ENCODE measurements at places on chromosomes 5 and 9. TPM values are rescaled to one million over a fixed set of nuclear protein-coding genes. Genes with fewer than 3 reads are reported as not detected.

GRCh38 chr5:153746440-153746839 is 256.0 kb downstream of the GRIA1 start:
- no peak overlapping the region for H3K27ac ChIP-seq
- no peaks in the 10 kb centered on the region for H3K36me3 ChIP-seq
- no peaks in the 10 kb centered on the region for H3K4me1 ChIP-seq

- H3K4me3 ChIP-seq, result no peak overlapping the region
- DNase-seq, result no peak
- no peak overlapping the region for H3K27ac ChIP-seq
- peaks cover 24% of the 10 kb centered on the region for H3K36me3 ChIP-seq
- H3K27me3 ChIP-seq, result no peaks in the 10 kb centered on the region
These were observed 19.1 kb downstream of the CAMSAP1 start for GRCh38 chr9:135888126-135888765.

DNA sequence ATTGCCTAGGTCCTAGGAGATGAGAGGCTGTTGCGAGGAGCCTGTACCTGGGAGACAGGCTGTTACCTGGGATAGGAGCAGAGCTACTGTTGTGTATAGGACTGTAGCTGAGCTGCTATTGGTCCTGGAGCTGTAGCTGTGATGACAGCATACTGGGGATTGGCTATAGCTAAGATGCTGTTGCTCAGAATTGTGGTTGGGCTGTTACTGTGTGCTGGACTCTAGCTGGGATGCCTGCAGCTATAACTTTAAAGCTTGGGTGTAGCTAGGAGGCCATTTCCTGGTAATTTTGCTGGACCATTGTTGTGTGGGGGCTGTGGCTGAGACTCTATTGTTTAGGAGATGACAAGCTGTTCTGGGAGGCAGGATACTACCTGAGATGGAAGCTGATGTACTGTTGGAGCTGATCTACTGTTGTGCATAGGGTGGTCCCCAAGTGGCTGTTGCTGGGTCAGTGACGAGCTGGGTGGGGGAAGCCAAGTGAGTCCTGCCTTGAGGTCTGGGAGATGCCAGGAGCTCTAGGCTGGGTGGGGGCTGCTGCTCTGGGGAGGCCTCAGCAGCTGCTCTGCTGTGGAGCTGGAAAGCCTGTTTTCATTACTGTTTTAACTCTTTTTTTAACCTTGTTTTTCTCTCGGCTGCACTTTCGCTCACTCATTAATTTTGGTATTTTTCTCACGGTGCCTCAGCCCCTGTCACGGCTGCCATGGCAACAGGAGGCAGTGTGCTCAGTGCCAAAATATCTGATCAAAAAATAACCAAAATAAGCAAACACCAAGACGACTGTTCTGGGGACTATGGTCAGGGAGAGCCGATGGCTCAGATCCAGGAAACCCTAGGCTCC is 3.0 kb upstream of the PCDH1 start:
- DNase-seq, result peak; percentile 94
- H3K27ac ChIP-seq, result peak overlapping the region; percentile 93
- H3K4me3 ChIP-seq, result no peak overlapping the region
- H3K27me3 ChIP-seq, result peaks cover 10% of the 10 kb centered on the region
- H3K4me1 ChIP-seq, result peaks cover 77% of the 10 kb centered on the region
- H3K36me3 ChIP-seq, result peaks cover 5% of the 10 kb centered on the region

DNA sequence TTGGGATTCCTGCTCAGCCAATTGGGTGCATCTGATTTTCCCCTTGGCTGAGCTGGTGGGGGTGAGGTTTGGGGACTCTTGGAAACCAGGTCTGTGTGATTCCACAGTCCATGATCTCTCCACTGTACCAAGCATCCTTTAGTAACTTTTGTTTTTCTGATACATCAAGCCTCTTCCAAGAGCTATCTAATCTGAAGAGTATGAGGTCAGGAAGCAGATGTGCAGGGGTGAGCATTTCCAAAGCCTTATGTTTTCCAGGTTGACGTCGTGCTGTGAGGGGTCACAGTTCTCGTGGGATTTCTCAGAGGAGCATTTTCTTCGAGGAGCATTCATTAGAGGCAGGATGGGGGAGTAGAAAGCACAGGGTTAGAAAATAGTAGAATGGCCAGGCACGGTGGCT is 95.3 kb downstream of the KLF4 start:
- no peaks in the 10 kb centered on the region for H3K27me3 ChIP-seq
- no peaks in the 10 kb centered on the region for H3K4me1 ChIP-seq
- H3K36me3 ChIP-seq, result no peaks in the 10 kb centered on the region
- H3K4me3 ChIP-seq, result no peak overlapping the region
- H3K27ac ChIP-seq, result no peak overlapping the region

GRCh38 chr5:118450554-118451332 is 537.6 kb downstream of the DTWD2 start:
- no peak overlapping the region for H3K27ac ChIP-seq
- no peak for DNase-seq
- H3K4me1 ChIP-seq, result no peaks in the 10 kb centered on the region
- H3K27me3 ChIP-seq, result no peaks in the 10 kb centered on the region
- no peaks in the 10 kb centered on the region for H3K36me3 ChIP-seq

GRCh38 chr9:90251316-90251715 is 391.3 kb downstream of the DIRAS2 start:
- no peaks in the 10 kb centered on the region for H3K4me1 ChIP-seq
- DNase-seq, result no peak
- no peaks in the 10 kb centered on the region for H3K27me3 ChIP-seq
- no peaks in the 10 kb centered on the region for H3K36me3 ChIP-seq
- H3K27ac ChIP-seq, result no peak overlapping the region

DNA sequence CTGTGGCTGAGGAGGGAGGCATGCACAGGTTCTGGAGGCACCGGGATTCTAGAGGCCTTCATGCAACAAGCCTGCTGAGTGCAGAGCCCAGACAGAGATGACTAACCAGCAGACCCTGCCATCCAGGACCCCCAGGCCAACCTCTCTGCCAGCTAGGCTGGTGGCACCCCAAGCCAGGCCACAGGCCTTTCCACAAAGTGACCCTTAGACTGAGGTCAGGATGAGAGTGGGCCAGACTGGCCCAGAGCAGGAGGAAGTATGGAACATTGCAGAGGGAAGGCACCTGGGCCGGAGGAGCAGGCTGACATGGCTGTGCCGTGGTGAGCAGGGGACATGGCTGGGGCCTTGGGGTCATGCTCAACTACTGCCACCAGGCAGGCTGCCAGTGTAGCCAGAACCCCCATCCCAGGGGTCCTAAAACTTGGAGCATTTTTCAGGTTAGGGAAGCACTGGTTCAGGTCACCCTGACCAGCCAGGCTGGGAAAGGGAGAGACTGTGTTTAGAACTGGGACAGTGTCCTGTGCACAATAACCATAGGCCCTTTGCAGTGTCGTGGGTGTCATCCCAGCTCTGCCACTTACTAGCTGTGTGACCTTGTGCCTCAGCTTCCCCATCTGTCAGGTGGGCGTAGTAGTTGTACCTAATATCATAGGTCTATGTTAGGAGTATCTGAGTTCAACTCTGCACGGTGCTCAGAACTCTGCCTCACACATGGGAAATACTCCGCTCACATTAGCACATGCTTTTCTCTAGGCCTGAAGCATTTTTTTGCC is 17.3 kb downstream of the TCF7 start:
- peaks cover 63% of the 10 kb centered on the region for H3K4me1 ChIP-seq
- no peak for DNase-seq
- no peak overlapping the region for H3K27ac ChIP-seq
- H3K4me3 ChIP-seq, result no peak overlapping the region

DNA sequence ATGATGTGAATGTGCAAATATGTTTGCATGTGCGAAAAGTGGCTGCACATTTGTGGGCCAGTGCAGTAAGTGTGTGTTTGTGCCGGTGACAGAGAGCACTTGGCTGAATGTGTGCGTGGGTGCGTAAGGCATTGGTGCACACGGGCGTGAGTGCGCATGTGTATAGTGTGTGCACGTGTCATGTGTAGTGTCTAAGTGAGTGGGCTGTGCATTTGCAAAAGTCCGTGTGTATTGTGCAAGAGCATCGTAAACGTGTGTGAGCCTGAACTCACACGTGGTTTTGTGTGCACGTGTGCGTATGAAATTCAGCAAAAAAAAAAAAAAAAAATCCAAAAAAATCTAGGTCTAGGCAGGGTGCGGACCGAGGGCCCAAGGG is 6.5 kb upstream of the EBF1 start:
- peaks cover 31% of the 10 kb centered on the region for H3K4me1 ChIP-seq
- H3K36me3 ChIP-seq, result no peaks in the 10 kb centered on the region
- no peak overlapping the region for H3K27ac ChIP-seq
- DNase-seq, result no peak
- peaks cover 56% of the 10 kb centered on the region for H3K27me3 ChIP-seq

DNA sequence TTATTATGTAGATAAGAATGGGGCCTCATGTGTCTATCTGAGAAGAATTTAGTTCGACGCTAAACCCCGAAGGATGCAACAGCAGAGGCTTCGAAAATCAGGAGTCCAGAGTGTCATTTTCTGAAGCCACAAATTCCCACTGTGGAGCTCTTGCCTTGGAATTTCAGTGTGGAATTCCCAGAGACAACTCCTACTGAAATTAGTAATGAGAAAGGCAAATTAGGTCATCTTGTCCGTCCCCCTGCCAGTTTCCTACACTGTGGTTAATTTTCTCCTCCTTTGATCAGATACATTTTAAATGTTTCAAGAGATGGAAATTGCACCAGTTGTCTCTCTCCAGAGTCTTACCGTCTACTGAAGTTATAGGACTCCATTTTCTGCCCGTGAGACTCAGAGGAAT is 633.6 kb downstream of the BNC2 start:
- no peaks in the 10 kb centered on the region for H3K27me3 ChIP-seq
- no peak overlapping the region for H3K27ac ChIP-seq
- no peak for DNase-seq
- H3K4me1 ChIP-seq, result no peaks in the 10 kb centered on the region
- H3K4me3 ChIP-seq, result no peak overlapping the region
- no peaks in the 10 kb centered on the region for H3K36me3 ChIP-seq

- DNase-seq, result no peak
- peaks cover 4% of the 10 kb centered on the region for H3K4me1 ChIP-seq
- no peaks in the 10 kb centered on the region for H3K36me3 ChIP-seq
- H3K4me3 ChIP-seq, result no peak overlapping the region
- no peaks in the 10 kb centered on the region for H3K27me3 ChIP-seq
These were observed 16.6 kb upstream of the S1PR3 start for GRCh38 chr9:88974641-88975040.

DNA sequence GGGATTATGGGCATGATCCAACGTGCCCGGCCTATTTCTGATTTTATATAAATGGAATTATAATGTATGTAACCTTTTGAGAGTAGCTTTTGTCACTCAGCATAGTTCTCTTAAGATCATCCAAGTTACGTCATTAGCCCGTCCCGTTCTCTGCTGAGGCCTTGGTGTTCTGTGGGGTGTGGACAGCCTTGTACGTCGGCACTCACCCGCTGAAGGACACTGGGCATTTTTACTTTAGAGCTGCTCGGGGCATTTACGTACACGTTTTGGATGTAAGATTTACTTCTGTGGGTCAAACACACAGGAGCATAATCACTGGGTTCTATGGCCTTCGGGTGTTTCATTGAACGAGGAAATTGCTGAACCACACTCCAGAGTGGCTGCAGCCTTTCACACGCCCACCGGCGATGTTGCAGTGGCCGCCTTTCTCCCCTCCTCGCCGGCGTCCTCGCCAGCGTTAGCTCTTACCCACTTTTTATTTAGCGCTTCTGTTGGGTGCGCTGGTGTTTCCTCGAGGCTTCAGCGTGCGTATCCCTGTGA is 101.8 kb downstream of the EHMT1 start:
- H3K27me3 ChIP-seq, result no peaks in the 10 kb centered on the region
- DNase-seq, result no peak
- no peak overlapping the region for H3K27ac ChIP-seq
- peaks cover 5% of the 10 kb centered on the region for H3K4me1 ChIP-seq
- H3K36me3 ChIP-seq, result peaks cover 56% of the 10 kb centered on the region
- no peak overlapping the region for H3K4me3 ChIP-seq

DNA sequence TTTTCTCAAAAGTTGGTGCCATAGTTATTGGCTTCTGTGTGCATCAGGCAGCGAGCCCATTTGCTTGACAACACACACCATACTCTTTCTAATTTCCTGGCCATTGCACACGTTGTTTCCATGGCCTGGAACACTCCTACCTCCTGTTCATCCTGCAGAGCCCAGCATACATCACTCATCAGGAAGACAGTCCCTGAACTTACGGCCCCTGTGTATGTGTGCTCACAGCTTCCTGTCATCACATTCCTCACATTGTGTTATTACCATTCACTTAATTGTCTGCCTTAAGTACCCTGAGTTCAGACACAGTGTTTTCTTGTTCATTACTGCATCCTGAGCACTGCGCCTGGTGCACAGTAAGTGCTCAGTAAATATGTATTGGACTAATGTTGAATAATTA is 355.9 kb downstream of the PRELID2 start:
- no peaks in the 10 kb centered on the region for H3K4me1 ChIP-seq
- no peak for DNase-seq
- no peak overlapping the region for H3K27ac ChIP-seq
- no peak overlapping the region for H3K4me3 ChIP-seq
- H3K27me3 ChIP-seq, result no peaks in the 10 kb centered on the region
- H3K36me3 ChIP-seq, result no peaks in the 10 kb centered on the region

- no peaks in the 10 kb centered on the region for H3K4me1 ChIP-seq
- DNase-seq, result no peak
- H3K27ac ChIP-seq, result no peak overlapping the region
- H3K36me3 ChIP-seq, result no peaks in the 10 kb centered on the region
- no peak overlapping the region for H3K4me3 ChIP-seq
These were observed 30.9 kb downstream of the SH3RF2 start for GRCh38 chr5:145967296-145967695.

DNA sequence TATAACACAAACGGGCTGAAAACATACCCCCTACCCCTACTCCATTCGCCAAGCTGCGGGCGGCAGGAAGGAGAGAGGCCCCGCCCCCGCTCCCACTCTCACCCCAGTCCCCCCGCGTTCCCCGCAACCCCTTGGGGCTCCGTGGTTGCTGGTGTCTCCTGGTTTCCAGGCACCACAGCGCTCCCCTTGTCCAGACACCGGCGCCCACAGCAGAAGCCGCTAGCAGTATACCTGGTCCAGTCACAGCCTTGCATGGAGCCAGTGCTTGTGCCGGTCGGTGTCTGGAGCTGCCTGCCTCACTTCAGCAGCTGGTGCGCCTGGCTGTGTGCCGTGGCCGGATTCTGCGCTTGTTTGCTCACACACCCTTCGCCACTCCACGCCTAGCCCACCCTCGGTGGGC is 240.5 kb upstream of the DAB2 start:
- H3K36me3 ChIP-seq, result no peaks in the 10 kb centered on the region
- DNase-seq, result no peak
- H3K4me1 ChIP-seq, result no peaks in the 10 kb centered on the region
- H3K27ac ChIP-seq, result no peak overlapping the region
- no peak overlapping the region for H3K4me3 ChIP-seq

CEL gene
- total RNA-seq, result 1.2 TPM

FOXI1 gene
- not detected for total RNA-seq

STPG3 gene
- not detected for total RNA-seq

ADAMTS6 gene
- 20.3 TPM for total RNA-seq

PCDHB12 gene
- total RNA-seq, result 5.3 TPM

SCGB3A1 gene
- 1.7 TPM for total RNA-seq

HSPA9 gene
- total RNA-seq, result 218 TPM

All from spinal cord (tissue), 10 donors.